ENCODE measurements at places on chromosomes 5 and 9.

DNA sequence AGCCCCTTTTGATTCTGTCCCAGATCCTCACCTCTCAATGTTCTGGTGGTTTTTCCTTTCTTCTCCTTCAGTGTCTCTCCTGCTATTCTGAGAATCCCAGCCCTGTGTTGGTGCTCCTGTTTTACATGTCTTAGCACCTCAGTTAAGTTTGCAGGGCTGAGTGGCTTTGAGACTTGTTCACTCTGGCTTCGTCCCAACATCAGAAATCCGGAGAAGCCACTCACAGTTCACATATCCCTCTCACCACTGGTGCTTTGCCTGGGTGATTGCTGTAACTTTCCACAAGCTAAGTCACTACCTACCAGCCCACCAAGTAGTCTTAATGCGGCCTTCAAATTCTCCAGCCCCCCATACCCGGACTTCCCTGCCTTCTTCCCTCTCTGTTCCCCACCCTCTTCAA is 40.2 kb downstream of the CYFIP2 start:
- DNase-seq, result no peak

DNA sequence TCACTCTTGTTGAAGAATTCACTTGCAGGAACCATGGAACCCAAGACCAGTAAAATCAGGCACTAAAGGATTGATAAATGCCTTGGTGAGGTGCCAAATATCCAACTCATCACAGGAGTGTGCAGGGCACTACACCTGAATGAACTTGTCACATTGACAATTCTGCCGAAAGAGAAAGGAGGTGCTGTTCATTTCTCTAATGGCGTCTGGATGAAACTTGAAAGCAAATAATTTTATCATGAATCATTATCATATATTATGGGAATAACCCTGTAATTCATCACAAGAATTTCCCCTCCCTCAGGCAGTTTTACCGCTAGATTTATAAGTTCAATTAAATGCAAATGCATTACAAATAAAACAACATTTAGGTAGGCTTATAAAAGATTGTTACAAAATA is 360.0 kb downstream of the GLIS3 start:
- DNase-seq, result no peak

- DNase-seq, result no peak
Measured at GRCh38 chr9:124040186-124040931, 28.8 kb downstream of the LHX2 start.

DNA sequence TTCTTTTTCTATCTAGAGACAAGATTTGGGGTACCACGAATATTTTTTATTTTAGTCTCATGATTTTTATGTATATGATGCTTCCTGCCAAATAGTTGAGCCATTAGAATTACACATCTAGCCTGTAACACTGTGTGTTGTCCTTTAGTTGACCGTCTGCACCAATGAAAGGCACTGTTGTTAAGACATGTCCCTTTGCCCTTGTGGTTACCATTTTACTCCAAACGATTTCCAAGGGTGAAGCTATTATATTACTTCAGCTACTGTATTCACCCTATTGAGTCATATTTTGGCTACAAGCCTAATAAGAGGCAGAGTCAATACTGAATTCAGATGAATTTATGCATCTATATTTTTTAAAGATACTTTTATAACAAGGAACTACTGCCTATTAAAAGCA is 207.6 kb downstream of the CETN3 start:
- DNase-seq, result no peak

- no peak for DNase-seq
Measured at GRCh38 chr9:89592213-89592815, 12.5 kb upstream of the GADD45G start.

DNA sequence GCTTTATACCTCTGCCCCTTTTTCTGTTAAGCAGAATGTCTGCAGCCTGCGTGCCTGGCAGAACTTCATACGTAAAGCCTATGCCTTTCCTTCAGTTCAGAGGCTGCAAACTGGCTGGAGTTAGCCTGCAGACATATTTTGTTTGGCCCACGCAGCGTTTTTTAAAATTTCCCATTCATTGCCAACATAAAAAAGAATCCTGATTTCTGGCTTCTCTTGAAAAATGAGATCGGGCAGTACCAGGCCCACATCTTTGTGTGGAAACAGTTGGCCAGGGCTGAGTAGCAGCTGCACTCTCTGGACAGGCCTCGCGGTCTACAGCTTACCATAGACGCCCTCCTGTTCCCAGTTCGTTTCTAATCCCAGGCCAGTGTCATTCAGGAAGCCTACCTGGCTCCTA is 104.4 kb downstream of the SMARCA2 start:
- no peak for DNase-seq

DNA sequence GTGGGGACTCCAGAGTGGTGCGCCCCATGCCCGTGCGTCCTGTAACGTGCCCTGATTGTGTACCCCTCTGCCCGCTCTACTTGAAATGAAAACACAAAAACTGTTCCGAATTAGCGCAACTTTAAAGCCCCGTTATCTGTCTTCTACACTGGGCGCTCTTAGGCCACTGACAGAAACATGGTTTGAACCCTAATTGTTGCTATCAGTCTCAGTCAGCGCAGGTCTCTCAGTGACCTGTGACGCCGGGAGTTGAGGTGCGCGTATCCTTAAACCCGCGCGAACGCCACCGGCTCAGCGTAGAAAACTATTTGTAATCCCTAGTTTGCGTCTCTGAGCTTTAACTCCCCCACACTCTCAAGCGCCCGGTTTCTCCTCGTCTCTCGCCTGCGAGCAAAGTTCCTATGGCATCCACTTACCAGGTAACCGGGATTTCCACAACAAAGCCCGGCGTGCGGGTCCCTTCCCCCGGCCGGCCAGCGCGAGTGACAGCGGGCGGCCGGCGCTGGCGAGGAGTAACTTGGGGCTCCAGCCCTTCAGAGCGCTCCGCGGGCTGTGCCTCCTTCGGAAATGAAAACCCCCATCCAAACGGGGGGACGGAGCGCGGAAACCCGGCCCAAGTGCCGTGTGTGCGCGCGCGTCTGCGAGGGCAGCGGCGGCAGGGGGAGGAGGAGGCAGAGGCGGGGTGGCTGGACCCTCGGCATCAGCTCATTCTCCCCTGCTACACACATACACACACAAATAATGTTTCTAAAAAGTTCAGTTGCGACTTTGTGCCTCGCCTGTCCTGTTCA is 668 bp downstream of the GLIS3 start:
- DNase-seq, result no peak

DNA sequence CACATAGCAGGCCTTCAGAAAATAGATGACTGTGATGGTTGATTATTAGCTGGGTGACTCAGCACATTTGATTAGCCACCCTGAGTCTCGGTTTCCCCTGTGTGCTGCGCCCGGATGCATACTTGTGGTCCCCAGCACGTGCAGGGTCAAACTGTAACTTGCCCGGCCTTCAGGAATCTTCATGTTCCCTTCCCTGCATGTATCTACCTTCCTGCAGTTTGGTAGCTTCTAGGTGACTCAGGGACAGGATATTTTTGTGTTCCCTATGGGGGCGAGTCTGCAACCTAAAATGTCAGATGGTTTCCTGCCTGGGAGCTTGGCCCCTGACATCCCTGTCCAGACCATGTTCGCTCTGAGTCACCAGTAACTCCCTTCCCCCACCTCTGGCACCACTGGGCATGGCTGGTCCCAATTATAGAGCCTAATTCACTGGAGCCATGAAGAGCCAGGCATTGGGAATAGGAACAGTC is 13.2 kb downstream of the PTGS1 start:
- no peak for DNase-seq

DNA sequence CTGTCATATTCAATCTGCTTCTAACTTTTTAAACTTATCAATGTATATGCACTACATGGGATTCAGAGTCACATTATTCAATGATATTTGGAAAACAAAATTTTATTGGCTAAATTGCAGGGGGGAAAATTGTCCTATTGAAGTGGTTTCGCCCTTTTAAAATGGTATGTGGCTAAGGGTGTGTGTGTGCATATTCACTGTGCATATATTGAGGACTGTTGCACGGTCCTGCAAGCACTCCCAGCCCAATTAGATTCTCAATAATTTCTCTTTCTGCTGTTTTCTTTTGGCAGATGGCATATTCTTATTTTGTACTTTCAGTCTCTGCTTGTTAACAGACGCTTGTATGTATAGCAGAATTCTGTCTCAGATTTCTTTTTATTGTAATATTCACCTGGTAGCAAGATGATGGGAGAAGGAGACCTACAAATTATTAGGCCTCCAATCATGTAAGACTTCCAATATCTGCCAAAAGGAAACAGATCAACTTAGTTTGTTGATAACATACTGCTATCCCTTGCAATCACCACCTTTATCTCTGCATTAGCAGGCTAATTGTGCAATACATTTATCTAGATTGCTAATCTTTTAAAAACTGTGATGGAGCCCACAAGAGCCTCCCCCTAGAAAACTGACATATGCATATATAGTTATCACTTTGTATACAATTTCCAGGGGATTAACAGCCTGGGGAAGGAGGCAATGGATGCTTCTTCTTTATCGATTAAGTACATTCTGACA is 411.5 kb downstream of the PLK2 start:
- DNase-seq, result no peak

DNA sequence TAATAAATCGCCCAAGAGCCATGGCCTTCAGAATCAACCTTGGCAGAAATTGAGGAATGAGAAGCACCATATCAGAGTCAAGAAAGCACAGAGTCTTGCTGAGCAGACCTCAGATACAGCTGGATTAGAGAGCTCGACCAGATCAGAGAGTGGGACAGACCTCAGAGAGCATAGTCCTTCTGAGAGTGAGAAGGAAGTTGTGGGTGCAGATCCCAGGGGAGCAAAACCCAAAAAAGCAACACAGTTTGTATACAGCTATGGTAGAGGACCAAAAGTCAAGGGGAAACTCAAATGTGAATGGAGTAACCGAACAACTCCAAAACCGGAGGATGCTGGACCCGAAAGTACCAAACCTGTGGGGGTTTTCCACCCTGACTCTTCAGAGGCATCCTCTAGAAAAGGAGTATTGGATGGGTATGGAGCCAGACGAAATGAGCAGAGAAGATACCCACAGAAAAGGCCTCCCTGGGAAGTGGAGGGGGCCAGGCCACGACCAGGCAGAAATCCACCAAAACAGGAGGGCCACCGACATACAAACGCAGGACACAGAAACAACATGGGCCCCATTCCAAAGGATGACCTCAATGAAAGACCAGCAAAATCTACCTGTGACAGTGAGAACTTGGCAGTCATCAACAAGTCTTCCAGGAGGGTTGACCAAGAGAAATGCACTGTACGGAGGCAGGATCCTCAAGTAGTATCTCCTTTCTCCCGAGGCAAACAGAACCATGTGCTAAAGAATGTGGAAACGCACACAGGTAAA is 4.5 kb downstream of the NFX1 start:
- DNase-seq, result no peak

DNA sequence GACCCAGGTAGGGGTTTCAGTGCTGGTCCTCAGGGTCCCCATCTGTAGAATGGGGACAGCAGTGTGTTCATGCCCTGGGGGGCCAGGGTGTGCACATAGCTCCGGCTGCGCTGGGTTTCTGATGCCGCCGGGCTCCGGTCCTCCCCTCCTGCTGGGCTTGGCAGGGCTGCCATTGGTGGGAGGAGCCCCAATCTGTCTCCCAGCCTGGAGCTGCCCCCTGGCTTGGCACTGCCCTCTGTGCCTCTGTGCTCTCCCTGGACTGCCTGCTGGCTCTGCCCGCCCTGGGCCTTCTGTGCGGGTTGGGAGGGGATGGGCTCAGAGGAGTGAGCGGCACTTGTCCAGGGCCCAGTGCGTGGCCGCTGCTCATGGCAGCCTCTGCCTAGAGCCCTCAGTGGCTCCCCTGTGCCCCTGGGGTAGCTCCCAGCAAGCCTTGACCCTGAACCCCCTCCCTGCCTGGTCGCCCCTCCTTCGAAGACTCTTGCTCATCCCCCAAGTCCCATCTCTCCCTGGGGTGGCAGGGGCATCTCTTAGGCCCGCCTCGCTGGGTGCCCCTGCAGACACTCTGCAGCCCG is 35.7 kb downstream of the RXRA start:
- no peak for DNase-seq

- no peak for DNase-seq
Measured at GRCh38 chr5:138755084-138755748, 2.0 kb downstream of the CTNNA1 start.

GRCh38 chr9:74001382-74001781 is 495.8 kb upstream of the RORB start:
- DNase-seq, result no peak

DNA sequence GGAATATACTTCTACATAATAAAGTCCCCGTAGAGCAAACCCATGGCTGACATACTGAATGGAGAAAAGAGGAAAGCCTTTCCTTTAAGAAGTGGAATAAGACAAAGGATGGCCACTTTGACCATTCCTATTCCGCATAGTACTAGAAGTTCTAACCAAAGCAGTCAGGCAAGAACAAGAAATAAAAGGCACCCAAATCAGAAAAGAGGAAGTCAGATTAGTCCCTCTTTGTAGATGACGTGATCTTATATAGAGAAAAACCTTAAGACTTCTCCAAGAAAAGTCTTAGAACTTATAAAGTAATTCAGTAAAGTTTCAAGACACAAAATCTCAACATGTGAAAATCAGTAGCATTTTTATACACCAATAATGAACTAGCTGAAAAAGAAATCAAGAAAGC is 133.9 kb downstream of the GIN1 start:
- DNase-seq, result no peak

DNA sequence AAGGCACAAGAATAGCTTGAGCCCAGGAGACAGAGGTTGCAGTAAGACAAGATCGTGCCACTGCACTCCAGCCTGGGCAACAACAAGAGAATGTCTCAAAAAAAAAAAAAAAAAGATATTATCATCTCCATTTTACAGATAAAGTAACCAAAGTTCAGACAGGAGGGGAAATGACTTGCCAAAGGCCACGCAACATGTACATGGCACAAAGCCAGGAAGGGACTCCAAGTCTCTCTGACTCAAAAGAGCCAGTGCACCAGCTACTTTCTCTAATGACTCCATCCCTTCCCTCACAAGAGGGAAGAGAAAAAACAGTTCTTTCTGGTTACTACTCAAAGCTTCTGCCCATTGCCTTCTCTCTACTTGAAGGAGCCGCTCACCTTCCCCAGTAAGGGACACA is 34.1 kb downstream of the SIL1 start:
- DNase-seq, result no peak

DNA sequence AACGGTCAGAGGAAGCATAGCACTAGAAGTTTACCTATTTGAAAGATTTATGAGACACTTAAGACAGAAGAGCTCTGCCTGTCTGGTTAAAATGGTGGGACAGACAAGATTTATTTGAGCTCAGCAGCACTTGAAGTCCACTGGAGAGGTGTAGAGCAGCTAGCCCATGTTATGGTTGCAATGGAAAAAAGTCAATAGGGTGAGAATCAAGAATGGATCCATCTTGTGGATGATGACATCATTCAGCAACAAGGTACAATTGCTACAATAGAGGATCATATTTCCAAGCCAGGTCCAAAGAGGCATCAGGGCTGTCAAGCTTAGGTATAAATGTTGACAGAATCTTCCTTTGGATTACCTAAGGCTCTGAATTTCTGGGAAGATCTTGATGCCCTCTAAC is 21.1 kb upstream of the ZNF131 start:
- DNase-seq, result no peak

- DNase-seq, result no peak
Measured at GRCh38 chr5:175211956-175212756, 231.8 kb downstream of the DRD1 start.

GRCh38 chr5:14687023-14687665 is 22.6 kb downstream of the OTULIN start:
- no peak for DNase-seq

Data from stimulated activated CD8-positive, alpha-beta memory T cell treated with anti-CD3 and anti-CD28 coated beads, Interleukin-15, amount 100 ng/mL, for 24 hours (primary cell).